ENCODE measurements at places on chromosomes 2 and 18.

- DNase-seq = no peak
Observed at GRCh38 chr2:206918263-206918662, 21.1 kb upstream of the CPO start.

DNA sequence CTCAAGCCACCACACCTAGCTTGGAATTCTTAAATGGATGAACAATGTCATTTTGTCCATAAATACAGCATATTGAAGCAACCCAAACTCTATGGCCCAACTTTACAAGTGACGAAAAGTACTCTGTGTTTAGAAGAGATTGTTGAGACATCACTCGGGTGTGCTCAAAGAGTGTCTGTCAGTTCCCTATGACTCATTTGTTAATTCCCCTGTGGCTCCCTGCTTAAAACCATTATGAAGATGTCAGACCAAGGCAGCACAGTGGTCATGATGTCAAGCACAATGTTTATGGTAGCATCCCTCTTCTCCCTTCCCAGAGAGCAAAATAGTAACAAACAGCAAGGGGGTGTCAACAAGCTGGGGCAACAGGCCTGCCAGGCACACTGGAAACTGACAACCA lies 3.0 kb downstream of the LYG1 start:
- no peak for DNase-seq

GRCh38 chr2:144429396-144430112 lies 90.4 kb downstream of the ZEB2 start:
- no peak for DNase-seq

GRCh38 chr2:88500691-88501090 lies 48.2 kb upstream of the FOXI3 start:
- no peak for DNase-seq

DNA sequence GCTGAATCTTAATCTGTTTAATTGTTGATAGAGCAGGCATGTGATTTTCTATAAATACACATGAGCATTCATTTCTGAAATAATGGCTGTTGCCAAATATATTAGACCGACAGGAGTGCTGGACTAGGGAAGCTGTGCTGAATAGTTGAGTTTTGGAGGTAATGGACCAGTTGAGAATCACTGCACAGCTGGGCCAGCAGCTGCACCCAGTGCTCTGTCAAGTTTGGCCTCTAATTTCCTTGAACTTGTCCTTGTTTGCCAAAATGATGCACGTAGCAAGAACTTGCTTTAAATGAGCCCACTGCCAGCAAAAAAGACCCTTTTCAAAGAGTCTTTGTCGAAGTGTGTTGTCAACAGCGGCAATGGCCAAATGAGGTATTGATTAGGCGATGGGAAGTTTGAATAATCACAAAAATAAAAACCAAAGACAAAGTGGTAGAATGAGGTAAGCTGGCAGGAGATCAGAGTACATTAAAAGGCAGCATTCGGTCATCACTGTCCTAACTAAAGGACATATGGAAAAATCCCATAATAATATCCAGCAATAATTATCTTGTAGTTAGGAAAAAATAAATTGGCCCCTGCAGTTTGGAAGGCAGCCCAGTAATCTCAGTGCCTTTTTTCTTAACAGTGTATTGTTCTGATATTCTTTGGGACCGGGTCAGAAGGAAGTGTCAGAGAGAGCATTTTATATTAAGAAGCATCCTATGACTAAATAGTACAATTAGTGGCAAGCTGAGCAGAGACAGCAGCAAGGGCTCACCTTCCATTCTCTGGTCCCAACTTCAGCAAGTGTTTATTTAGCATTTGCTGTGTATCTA lies 126.2 kb downstream of the RAPGEF4 start:
- no peak for DNase-seq

- no peak for DNase-seq
Observed at GRCh38 chr2:167946441-167946841, 301.0 kb downstream of the STK39 start.

- no peak for DNase-seq
Observed at GRCh38 chr2:77713412-77713811, 191.2 kb upstream of the LRRTM4 start.

GRCh38 chr2:138922973-138923563 lies 142.9 kb upstream of the NXPH2 start:
- no peak for DNase-seq

- DNase-seq = no peak
Observed at GRCh38 chr2:230777721-230778120, 65.1 kb downstream of the CAB39 start.

- no peak for DNase-seq
Observed at GRCh38 chr2:120283649-120284048, 31.0 kb downstream of the RALB start.

DNA sequence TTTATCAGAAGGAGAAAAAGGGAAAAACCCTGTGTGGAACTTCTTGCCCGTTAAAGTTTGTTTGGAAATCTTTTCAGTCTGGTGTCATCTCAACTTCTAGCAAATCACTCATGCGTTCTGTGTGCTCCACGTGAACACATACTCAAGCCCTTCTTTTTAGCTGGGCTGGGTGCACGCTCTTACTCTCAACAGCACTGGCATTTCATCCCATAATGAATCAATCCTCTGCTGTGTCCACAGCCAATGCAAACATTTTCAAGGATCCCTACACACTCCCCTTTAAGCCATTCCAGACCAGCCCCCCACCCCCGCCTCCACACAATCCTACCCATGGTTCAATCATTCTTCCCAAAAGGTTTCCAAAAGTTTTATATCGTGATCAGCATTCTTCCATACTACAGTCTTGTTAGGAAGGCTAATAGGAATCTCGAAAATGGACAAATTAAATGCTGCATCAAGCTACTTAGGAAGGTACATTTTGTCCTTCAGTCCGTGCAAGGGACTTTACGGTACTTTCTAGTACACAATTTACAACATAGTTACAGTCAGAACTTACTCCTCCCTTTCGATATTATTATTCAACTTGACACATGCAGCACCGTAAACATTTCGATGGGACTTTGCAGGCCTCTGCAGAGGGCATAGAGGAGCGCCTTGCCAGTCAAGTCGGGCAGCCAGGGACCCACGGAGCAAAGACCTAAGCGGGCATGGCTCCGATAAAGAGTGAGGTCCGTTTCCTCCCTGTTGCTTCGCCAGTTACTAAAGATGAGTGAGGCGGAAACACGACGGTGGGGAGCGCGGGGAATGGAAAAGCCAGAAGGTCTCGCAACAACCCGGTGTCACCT lies 1.4 kb downstream of the PTGR3 start:
- DNase-seq = no peak

DNA sequence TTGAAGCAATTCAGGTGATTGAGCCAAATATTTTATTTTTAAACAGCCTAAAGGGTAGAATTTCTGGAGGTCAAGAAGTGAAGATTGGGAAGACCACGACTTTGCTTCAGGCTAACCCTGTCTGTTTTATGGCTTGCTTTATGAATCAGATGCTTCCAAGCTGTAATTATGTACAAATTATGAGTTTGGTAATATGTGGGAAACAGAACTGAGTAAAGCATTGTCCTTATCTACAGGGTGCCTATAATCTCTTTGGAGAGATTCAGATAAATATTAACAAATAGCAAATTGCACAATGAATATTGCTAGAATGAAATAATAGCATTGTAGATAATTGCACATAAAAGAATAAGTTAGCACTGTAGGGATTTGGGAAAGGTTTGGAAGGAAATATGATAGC lies 539.4 kb upstream of the CDH2 start:
- no peak for DNase-seq

- no peak for DNase-seq
Observed at GRCh38 chr18:48127606-48128005, 197.1 kb upstream of the SMAD2 start.

DNA sequence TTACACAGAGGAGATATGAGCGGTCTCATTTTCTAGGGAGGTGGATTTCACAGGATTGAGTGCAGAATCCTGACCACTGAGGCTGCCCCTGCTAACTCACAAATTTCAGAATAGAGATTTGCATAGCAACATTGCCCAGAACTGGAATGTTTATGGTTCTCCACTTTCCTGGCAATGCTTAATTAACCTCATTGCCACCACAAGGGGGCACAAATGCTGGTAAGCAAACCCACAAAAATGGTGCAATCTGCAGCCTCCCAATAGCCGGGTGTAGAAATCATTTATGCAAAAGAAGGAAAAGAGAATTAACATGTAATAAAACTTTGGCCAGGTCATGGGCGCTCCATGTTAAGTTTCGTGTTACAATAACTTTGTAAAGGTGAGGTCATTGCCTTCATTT lies 112.4 kb downstream of the CYRIA start:
- peak; percentile 7 for DNase-seq

DNA sequence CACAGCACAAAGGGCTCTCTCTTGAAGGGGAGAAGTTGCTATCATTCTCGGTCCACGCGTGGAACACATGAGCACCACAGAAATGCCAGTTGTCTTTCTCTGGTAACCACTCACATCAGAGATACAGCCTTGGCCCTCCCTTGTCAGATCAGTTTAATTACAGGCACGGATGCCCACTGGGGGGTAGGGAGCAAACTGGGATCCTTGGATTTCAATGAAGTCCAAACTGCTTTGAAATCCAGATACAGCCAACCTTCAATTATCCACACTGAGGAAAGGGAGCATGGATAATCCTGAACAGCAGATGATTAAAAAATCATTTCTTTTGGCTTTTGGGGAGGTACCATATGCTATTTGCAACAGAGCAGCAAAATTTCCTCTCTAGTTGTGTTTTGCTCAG lies 63.7 kb upstream of the DAPL1 start:
- no peak for DNase-seq

DNA sequence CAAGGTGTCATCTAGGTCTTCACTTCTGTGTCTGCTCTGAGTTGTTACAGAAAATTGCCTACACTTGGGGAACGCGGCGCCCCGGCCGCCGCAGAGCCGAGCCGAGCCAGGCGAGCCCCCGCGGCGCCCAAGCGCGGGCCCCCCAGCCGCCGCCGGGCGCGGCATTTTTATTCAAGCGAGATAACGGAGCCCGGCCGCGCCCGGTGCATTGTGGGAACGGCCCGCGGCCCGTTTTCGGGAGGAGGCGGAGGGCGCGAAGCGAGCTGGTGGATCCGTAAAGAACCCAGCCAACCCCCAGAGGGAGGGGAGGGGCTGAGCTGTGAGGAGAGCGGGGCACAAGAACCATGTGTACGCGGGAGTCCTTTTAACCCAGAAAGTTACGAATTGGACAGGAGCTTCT lies 191.8 kb downstream of the FTCDNL1 start:
- DNase-seq = no peak

- DNase-seq = no peak
Observed at GRCh38 chr2:164625378-164625971, 4.2 kb upstream of the GRB14 start.

DNA sequence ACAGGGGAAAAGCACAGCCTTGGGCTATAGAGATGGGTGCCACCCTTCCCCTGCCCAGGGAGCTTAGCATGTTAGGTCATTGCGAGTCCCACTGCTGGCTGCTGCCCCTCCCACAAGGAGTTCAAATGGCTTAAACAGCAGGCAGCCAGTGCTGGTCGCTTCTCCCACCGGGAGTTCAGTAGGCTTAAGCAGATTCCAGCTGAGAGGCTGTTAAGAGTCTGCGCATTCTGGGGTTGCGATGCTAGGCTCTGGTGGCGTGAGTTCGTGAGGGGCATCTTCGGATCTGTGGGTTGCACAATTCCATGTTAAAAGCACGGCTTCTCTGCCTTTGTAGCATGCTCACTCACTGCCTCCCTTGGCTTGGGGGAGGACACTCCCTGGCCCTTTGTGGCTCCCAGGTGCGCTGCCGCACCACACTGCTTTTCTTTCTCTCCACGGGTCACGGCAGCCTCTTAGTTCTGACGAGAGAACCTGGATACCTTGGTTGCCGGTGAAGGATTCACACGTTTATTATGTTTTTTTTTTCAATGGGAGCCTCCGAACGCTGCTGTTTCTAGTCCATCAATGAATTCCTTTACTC lies 93.2 kb downstream of the UNC80 start:
- DNase-seq = no peak

DNA sequence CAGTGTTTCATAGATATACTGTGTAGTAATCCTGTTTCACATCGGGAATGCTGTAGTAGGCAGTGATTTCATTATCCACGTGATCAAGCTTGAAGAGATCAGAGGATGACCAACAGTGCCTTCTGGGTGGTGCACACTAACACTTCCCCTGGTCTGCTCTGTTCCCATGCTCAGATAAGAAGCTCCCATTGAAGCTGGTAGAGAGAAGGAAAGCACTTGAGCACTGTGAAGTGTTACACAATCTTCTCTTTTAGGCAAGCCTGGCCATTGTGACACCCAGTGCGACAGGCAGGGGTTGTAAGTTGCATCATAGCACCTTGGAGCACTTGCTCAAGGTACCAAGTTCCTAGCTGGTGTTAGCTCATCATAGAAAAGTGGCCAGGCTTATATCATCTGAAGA lies 30.6 kb upstream of the GPD2 start:
- DNase-seq = no peak

GRCh38 chr2:210584834-210585233 lies 28.4 kb downstream of the CPS1 start:
- DNase-seq = no peak

DNA sequence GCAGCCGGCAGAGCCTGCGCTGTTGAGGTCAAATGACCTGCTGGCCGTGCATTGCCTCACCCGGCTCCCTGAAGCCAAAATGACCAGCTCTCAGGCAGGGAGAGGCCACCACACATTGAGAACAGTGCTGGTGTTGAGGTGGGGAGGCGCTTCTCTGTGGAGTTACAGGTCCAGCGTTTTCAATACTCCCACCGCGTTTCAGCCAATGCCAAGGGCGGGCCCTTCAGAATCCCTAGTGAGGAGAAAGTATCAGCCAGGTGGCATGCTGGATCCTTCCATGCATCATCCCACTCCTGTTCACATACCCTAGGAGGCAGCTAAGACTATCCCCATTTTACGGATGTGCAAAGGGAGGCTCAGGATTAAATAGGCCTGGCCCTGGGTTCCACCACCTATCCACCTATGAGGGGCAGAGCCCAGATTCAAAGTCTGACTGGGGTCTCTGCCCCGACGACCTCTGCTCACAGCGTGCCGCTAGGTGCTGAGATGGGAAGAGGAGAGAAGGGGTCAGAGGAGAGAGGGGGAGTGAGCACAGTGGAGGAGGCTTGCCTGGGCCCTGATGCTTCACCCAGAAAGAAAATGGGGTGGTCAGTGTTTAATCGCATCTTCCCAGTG lies 137.6 kb upstream of the ID2 start:
- DNase-seq = no peak

GRCh38 chr18:40088130-40088529 lies 1866.9 kb upstream of the PIK3C3 start:
- no peak for DNase-seq

DNA sequence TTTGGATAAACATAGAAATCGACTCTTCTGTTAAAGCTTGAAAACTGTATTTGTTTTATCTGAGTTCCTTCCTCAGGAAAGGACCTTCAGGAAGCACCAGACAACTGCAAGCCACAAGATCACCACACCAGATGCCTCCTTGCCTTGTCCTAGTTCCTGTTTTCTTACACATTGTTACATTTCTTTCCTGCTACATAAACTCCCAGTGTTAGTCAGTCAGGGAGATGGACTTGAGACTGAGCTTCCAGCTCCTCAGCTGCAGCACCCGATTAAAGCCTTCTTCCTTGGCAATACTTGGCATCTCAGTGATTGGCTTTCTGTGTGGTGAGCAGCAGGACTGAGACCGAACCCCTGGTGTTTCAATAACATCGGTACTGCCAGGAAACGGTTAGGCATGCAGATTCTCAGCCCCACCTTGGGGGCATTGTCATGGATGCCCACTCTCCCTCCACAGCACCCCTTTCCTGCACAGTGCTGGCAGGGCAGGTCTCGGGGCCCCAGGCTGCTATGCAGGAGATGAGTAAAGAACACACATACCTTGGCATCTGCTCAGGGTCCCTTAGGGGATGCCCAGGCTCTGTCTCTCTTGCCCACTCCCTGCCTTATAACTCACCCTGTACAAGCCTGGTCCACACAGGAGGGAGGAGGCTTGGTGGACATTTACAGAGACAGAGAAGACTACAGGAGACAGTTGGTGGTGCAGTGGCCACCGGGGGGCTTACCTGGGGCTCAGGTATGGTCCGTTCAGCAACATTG lies 32.6 kb downstream of the ANKMY1 start:
- DNase-seq = no peak

All from activated CD4-positive, alpha-beta T cell treated with anti-CD3 and anti-CD28 coated beads, Interleukin-2, amount 50 U/mL, for 24 hours (primary cell).